ENCODE measurements at places on chromosomes 13 and 19.

DNA sequence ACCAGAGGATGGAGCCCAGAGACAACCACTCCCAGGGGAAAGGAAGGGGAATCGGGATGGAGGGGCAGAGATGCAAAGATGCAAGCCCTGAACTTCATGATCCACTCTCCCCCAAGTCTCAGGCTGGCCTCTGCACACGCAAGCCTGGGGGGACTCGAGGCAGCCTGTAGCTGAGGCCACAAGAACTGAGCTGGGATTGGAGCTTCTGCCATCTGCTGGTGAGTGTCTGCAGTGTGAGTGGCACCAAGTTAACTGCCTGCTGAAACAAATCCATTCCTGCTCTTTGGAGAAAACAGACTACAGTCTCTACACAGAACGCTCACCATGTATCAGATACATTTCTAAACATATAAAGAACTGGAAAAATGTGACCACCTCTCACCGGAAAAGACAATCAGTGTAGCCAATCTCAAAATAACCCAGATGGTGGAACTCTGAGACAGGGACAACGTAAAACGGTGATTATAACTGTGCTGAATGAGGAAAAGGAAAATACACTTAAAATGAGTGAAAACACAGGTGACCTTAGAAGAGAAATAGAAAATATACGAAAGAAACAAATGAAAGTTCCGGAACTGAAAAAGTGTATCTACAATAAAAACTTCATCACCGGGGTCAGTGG, 62.1 kb downstream of the KLF2 start:
- no peak for DNase-seq

DNA sequence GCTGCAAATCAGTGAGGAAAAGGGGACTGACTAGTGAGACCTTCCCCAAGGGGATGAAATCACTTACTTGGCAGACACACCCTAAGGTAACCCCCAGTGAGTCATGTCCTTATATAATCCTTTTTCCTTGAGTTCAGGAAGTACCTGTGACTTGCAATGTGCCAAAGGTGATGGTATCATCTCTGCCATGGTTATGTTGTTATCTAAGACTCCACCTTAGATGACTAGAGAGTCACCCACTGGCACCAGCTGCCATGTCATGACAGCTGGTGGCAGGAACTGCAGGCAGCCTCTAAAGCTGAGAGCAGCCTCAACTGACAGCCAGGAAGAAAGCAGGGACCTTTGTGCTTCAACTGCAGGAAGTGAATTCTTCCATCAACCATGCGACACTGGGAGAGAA, 12.5 kb downstream of the PBX4 start:
- DNase-seq = no peak

- no peak for DNase-seq
Observed at GRCh38 chr13:113105921-113106452, 396 bp downstream of the F7 start.

GRCh38 chr19:2607712-2608601, 94.5 kb downstream of the GNG7 start:
- no peak for DNase-seq

DNA sequence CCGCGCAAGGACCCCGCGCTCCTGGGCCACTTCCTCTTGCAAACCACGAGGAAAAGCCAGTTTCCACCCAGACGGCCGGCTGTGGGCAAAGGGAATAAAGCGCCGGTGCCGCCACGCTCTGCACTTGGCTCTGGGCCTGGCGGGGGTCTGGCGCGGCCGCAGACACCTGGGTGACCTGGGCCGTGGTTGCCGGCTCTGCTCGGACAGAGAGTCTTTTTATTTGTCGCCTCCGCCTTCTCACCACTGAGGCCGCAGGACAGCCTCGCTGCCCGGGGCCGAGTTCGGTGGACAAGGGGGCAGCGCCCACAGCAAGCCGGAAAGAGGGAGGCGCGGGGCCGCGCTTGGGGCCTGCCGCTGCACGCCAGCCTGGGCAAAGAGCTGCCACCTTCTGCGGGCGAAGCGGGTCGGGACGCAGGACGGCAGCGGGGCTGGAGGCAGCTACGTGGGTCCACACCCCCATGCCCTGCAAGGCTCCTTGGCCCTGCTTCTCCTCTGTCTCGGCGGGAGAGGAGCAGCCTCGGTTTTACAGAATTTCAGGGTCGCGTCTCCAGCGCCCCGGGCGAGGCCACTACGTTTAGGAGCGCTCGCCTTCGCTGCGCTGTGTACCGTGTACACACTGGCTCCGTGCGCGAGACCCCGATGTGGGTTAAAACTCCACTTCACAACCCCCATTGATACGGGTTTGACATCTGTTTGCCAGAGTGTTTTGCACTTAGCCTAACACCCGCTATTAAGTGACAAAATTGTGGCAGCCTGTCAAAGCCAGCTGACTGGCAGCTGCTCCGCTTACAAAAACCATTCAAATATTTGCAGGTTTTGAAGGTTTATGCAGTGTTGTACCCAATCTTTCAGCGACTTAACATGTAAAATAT, 13.0 kb upstream of the SOX1 start:
- peak; percentile 50 for DNase-seq

- no peak for DNase-seq
Observed at GRCh38 chr13:94343243-94343585, 136.3 kb downstream of the DCT start.

DNA sequence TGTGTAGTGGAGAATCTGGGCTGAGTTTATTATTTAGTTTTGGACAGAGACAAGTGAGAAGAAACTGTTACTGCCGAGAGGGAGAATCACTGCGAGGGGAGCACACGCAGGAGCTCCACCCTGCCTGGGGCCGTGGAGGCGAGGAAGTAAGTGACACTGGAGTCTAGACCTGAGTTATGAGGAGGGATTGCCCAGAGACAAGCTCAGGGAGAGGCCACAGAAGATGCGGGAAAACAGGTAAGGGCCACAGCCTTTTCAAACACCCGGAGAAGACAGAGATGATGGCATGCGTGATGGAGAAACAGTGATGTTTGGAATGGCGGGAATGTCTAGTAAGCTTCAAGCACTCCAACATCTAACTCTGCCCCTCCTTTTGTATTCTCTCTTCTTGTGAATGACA, 84.1 kb downstream of the TNFSF11 start:
- DNase-seq = no peak

- DNase-seq = no peak
Observed at GRCh38 chr13:113231306-113232207, 22.1 kb downstream of the CUL4A start.

DNA sequence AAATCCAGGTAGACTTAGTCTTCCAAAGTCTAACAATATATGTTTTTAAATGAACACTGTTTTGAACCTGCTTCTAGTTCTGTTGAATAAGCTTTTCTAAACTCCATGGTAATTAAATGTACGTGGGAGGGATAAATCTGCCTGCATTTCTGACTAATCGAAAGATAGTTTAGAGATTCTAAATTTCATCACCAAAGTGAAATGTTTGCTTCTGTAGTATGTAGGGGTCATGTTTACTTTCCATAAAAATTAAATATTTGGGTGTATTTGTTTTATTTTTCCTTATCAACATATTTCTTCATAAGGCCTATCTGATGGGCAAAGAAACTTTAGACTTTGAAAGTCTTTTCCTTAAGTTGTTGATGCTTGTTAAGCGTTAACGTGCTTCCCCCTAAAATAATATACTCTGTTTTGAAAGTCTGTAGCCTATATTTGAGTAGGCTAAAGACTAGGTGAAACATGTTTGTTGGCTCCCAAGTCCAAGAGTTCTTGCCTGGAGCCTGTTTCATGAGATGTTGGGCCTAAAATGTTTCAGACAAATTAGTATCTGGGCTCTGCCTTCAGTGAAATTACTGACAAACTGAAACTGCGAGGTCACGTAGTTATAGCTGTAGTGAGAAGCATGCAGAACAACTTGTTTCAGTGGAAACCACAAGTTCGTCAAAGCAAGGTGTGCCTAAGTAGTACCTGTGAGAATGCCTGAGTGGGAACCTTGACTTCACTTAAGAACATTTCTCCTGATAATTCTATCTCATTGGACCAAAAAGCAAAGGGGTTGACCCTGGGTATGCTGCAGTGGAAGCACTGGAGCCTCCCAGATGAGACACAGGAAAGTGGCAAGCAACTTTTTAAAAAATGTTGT, 126.2 kb downstream of the LMO7 start:
- DNase-seq = no peak

Measured in right forelimb (tissue), 1 donor.